ENCODE measurements at places on chromosomes 11 and 22.
A peak's percentile ranks its signal among the peaks of the same experiment; 100 is the strongest.

GRCh38 chr11:70523384-70524095 lies 125.2 kb downstream of the CTTN start:
- DNase-seq = no peak

- DNase-seq = no peak
Observed at GRCh38 chr22:46149512-46150033, 753 bp upstream of the PPARA start.

DNA sequence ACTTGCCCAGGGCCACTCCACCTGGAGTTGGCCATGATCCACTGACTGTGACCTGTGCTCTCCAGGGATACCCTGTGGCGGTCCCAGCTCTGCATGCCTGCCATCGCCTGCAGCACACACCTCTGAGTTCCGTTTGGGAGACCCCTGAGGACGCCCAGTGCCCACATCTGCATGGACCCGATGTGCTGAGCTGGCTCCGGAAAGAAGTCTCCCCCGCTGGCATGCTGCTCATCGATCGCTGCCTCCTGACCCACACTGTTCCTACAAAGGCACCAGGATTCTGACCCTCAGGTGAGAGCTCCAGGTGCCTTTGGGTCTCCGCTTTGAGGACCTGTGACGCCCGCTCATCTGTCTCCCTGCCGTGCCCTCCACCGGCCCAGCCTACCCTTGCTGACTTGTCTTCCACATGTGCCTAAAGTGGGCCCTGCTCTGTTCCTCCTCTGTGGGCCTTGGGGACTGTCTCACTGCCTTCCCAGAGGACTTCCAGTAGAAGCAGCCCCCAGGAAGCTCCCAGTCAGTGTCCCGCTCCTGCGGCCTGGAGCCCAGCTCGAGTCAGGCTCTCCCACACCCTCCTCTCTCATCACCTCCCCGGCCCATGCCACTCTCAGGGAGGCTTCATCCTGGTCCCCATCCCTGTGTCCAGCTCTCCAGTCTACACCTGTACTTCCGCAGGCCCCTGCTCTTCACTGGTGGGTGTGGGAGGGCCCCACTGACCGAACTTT lies 5.9 kb upstream of the SLC25A1 start:
- no peak for DNase-seq

- DNase-seq = no peak
Observed at GRCh38 chr11:129698212-129698611, 117.4 kb upstream of the TMEM45B start.

DNA sequence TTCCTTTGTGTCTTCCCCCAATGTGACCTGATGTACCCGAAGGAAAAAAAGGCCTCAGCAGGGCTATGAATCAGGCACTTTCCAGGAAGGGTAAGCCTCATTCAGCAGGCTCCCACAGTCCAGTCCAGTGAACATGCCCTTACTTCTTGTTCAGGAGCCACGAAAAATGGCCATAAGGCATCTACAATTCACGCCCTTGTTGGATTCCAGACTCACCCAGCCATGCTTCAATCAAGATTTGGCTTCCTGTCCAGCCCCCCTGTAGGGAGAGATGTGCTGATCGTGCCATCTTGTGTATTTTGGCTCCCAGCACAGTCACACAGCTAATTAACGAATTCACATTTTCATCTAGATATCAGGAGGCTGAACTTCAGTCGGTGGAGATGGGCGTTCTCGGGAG lies 9.9 kb upstream of the KCNJ5 start:
- DNase-seq = no peak

- DNase-seq = peak; percentile 63
Observed at GRCh38 chr11:118883368-118884071, at the start of gene CXCR5. CXCR5 (plus strand) TSS chr11:118883892; CDS start chr11:118883942, 50 bp downstream.

DNA sequence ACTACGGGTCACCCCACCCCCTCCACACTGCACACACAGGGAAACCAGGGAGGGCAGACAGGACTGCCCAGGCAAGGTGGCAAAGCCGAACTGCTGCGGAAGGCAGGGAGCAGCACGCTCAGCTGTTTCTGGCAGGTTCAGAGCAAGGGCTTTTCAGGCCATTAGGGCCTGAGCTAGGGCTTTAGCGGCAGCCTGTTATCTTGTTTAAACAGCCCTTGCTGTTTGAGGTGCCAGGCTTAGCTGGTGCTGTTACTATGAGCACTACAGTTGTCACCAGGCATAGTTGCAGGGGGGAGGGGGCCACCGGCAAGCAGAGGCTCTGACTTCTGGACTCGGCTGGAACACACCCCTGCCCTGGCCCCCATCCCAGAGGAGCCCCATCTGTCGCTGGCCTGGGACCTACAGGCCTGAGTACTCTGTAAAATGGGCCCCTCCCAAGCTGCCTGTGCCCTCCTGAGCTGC lies 34.9 kb downstream of the RSPH14 start:
- DNase-seq = no peak

- peak; percentile 80 for DNase-seq
Observed at GRCh38 chr11:133945087-133945974, 11.4 kb downstream of the IGSF9B start.

GRCh38 chr11:67667490-67668191 lies 6.8 kb downstream of the ALDH3B2 start:
- DNase-seq = no peak

- no peak for DNase-seq
Observed at GRCh38 chr11:9862981-9863380, 199.1 kb downstream of the SWAP70 start.

DNA sequence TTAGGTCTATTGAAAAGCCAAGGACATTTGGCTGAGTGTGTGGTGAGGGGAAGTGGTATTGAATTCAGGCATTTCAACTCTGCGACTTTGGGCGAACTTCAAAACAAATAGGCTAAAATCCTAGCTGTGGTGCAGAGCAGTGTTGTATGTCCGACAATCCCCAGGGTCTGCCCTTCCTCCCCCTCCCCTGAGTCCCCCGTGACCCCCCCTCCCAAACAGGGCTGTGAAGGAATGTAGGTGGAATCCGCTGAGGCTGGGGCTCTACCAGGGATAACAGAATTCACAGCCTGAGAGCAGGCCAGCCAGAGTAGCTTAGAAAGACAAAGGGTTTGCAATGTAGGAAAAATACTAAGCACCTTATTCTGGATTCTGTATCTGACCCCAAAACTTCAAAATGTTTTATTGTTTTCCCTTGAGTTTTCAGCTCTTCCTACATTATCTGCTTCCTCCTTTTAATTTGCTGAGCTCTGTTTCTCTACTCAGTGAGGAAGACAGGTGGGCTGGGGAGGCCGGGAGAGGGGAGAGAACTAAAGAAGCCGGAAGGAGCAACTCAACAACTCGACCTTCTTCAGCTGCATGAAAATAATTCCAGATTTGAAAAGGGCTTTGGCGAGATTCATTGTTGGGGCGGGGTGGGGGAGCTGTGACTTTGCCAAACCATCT lies 315.2 kb downstream of the BLID start:
- no peak for DNase-seq

DNA sequence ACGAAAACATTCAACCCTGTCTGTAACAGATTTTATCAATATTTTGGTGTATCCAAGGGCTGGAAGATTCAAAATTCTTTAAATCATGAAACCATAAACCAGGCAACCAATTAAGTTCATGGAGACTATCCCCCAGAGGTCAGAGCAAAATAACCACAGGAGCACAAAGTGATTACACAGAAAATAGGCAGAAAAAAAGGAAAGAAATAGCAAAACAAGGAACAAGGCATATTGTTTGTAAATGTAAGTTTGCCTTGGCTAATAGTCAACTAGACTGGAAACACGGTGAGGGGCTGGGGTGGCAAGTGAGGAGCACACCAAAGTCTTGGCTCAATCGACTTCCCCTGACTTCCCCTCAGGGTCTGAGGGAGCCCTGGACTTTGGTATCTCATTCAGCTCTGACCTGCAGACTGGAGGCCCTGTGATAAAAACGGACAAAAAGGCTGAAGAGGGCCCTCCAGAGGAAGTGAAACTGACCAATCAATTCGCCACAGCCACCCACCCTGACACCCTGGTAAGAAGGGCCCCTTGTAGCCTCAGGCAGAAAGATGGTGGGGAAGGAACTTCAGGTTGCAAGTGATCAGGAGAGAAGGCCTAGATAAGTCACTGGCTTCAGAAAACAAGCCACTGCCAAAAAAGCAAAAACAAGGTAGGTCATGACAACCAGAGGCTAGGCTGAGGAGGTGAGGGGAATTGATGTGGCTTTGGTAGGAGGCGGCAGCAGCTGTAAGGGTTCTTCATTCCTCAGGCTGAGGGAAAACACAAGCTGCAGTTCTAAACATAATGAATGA lies 1.8 kb downstream of the SIK3 start:
- DNase-seq = peak; percentile 76

- DNase-seq = no peak
Observed at GRCh38 chr22:38935023-38935422, 22.4 kb upstream of the APOBEC3A start.

DNA sequence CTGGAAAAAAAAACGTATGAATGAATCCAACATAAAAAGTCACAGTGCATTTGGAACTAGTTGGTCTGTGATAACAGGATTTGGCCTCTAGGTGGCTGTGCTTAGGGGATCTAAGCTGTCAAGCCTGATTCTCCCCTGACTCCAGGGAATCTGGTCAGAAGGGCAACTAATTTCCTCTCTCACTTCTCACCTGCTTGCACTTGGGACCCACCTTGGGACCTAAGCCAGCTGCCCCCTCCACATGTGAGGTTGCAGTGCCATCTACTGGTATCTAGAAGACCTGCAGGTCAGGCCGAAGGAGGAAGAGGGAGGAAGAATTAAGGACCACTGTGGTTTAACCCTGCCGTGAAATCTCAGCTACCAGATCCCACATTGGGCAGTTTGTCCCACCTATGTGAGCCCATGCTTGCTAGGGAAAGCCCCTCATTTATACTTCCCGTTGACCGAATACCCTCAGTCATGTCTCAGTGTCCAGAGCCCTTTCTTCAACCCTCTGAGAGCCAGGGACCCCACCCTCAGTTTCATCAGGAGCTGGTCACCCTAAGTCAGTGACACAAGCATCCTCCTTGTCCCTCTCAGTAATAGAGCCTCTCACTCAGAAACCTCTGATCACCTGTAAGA lies 33.2 kb upstream of the CAVIN3 start:
- peak; percentile 65 for DNase-seq

GRCh38 chr11:20020716-20021115 lies 139.6 kb downstream of the DBX1 start:
- no peak for DNase-seq

DNA sequence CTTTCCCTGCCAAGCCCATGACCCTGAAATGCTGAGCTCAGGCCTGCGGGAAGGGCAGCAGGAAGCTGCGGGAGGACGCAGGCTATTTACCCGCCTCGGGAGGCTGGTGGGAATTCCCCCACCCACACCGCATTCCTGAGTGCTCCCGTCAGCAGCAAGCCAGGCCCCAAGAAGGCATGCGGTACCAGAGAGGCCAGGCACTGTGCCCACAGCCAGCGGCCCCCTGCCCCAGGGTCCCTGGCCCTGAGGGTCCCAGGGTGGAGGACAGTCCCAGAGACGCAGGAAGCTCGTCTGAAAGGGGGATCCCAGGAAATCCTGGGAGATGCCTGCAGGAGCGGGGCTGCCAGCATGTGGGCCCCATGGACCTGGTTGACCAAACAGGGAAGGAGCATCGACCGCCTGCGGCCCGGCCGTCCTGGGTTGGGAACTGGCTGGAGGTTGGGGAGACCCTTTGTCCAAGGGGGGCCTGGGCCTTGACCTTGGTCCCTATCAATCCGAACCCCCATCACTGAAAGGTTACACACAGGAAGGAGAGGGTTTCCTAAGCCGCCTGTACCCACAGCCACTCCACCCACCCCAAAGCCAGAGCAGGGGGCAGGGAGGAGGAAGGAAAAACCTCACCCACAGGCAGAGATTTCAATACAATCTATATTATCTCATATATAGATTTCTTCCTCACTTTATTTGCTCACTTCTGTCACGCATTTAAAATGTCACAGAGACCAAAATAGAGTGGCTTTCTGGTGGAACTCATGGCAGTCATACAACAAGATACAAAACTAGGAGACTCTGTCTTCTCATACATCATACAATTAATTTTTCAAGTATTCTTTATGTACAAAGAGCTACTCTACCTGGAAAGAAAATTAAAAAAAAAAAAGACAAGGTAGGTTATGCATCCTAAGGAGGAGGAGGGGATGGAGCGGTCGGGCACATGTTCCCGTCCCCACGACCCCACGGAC lies 17.1 kb downstream of the MAFF start:
- peak; percentile 74 for DNase-seq

GRCh38 chr11:75031224-75031753 lies 42.6 kb downstream of the NEU3 start:
- no peak for DNase-seq

- no peak for DNase-seq
Observed at GRCh38 chr11:119380160-119380826, 1.2 kb downstream of the USP2 start.

- DNase-seq = no peak
Observed at GRCh38 chr22:37016134-37016910, 2.9 kb downstream of the TST start.

DNA sequence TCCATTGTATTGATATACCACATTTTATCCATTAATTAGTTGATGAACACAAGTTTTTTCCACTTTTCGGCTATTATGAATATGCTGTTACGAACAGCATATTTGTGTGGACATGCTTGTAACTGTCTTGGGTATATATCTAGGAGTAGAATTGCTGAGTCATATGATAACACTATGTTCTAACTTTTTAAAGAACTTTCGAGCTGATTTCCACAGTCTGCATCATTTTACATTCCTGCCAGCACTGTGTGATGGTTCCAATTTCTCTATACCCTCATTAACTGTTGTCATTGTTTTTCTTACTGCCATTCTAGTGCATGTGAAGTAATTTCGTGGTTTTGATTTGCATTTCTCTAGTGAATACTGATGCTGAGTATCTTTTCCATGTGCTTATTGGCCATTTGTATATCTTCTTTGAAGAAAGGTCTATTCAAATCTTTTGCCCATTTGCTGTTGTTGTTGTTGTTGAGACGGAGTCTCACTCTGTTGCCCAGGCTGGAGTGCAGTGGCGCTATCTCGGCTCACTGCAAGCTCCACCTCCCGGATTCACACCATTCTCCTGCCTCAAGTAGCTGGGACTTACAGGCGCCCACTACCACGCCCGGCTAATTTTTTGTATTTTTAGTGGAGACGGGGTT lies 7.4 kb upstream of the RCE1 start:
- no peak for DNase-seq

GRCh38 chr11:2800655-2801531 lies 84.7 kb downstream of the CDKN1C start:
- no peak for DNase-seq

DNA sequence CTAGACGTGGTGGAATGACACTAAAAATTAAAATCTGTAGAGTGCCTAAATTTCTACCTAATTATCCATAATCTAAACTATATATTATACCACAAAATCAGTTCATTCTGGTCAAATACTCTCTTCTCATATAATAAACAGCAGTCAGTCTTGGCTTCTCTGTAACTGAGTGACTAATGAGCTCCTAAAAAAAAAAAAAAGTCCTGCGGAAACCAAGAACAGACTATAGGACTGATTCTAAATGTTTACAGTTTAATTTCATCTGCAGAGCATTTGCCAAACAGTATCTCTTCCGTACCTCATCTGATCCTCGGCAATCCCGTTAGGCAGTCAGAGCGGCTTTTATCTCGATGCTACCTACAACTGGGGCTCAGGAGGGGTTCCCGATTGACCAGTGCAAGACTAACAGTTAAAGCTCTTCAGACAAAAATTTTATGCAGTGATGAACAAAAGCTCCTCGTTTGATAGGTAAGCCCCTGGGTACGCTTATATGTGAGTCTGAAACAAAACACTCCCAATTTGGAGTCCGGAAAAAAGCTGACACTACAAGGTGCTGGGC lies 686 bp downstream of the KIF18A start:
- peak; percentile 30 for DNase-seq
